Activated effector memory CD4-positive, alpha-beta T cell treated with anti-CD3 and anti-CD28 coated beads, Interleukin-2, amount 50 U/mL, for 16 hours (primary cell): ENCODE measurements at places on chromosomes 4 and X.

DNA sequence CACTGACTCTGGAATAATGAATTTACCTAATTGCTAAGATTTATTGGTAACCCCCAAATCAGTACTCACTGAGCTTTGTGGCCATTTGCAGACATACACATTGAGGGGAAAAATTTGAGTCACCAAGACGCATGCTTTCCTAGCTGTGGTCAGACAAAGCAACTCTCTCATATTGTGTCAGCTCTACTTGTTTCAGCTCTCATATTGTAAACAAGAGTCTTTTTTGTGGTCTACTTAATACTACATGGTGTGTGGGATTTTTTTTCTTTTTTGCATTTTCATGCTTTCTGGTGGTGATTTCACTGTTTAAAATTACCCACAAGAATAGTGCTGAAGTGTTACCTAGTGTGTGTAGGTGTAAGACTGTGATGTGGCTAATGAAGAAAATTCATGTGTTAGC, 428.2 kb upstream of the GALNT7 start:
- no peak for DNase-seq

DNA sequence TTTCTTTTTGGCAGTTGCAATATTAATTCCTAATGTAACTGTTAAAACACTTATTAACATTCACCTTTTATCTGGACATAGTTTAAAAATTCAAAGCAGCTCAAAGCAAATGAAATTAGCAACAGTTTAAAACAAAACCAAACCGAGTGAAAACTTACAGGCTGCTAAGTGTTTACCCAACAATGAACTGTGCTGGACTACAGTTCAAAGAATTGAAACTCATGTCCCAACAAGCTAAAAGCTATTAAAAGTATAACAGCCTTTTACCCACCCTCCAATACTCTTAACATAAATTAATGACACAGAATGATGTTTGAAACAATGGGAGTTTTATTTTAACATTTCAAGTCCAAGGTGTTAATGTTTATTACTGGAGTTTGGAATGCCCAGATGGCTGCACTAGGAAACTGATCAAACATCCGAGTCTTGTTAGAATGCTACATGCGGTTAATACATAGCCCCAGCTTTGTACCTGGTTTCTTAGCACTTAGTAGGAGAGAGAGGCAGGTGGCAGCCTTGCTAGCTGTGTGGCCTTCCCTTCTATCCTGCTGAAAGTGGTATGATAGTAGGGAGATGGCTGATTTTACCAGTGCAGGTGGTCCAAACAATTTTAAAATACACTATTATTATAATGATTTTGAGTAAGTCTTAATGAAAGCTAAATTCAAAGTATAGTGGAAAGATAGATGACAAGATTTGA, 21.1 kb upstream of the FRYL start:
- DNase-seq, result no peak

DNA sequence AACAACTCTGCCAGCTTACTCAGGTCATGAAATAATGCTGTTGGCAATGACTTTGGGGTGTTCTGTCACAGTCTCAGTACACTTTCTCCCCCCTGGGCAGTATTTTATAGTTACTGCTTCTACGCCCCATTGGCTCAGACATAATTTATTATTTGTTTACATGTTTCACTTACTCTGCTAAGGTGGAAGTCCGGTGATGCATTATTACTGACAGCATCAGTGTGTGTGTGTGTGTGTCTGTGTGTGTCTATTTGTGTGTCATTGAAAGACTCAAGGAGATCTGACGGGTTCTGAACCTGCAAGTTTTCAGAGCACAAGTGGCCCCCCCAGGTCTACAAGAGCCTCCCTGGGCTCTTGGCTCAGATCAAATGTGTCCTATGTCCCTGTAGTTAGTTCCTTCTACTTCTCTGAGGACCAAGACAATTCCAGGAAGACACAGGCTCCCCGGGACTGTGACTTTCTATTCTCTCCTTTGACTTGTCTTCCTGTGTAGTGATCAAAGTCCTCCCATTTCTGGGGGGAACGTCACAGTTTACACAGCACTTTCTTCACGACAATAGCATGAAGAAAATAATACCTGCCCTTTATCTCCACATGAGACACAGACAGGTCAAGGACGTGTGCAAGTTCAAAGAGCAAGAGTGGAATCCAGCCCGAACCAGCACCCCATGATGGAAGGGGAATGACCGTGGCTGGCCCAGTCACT, 283.7 kb upstream of the GATB start:
- DNase-seq, result no peak

DNA sequence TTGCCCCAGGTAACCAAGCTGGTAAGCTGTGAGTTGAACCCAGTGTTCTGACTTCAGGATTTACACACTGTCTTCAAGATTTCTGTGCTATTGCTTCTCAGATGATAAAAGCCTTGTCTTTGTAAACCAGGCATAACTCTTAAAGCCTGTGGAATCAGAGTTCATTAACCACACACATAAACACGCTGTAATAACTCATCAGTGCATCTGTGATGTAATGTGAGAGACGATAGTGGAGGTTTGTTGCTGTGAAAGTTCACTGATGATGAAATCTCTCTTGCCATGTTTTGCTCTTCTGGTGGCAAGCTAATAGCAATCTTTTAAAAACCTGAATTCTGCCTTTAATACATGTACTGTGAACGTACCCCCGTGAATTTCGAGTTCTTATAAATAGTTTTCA, 41.5 kb downstream of the CLCN4 start:
- DNase-seq, result no peak

- no peak for DNase-seq
Measured at GRCh38 chrX:153477901-153478300, 7.5 kb upstream of the HAUS7 start.

GRCh38 chrX:138229718-138230117, 481.8 kb downstream of the FGF13 start:
- DNase-seq, result no peak

DNA sequence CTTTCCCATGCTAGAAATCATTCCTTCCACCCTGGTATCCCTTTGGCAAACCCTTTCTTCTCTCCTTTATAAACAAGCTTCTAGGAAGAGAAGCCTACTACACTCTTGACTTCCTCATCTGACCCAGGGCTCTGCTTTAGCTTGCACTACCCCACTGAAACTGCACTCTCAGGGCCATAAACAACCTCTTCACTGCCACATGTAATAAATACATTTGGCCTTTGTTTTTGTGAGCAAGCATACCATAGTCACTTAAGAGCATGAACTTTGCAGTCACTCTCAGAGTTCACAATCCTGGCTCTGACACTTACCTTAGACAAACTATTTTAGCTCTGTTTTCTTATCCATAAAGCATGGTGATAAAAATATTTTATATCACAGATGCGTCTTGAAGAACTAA, 50.7 kb upstream of the USP38 start:
- no peak for DNase-seq

DNA sequence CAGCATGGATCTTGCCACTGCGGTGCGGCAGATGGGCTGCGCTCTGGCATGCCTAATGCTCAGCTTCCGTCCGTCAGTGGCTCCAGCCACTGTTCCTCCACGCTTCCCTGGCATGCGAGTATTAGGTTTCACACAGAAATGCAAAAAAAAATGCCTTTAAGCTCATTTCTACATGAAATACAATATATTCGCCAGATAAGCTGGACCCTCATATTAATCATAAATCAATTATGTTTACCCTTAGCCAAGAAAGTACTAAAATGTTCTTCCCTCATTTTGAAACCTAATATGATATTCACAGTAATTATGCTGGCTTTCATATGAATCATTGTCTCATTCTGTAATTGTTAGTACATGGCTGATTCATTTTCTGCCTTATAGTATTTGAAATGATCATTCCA, 115.5 kb upstream of the FAM241A start:
- no peak for DNase-seq

- no peak for DNase-seq
Measured at GRCh38 chr4:184275766-184276165, 58.1 kb upstream of the ENPP6 start.

DNA sequence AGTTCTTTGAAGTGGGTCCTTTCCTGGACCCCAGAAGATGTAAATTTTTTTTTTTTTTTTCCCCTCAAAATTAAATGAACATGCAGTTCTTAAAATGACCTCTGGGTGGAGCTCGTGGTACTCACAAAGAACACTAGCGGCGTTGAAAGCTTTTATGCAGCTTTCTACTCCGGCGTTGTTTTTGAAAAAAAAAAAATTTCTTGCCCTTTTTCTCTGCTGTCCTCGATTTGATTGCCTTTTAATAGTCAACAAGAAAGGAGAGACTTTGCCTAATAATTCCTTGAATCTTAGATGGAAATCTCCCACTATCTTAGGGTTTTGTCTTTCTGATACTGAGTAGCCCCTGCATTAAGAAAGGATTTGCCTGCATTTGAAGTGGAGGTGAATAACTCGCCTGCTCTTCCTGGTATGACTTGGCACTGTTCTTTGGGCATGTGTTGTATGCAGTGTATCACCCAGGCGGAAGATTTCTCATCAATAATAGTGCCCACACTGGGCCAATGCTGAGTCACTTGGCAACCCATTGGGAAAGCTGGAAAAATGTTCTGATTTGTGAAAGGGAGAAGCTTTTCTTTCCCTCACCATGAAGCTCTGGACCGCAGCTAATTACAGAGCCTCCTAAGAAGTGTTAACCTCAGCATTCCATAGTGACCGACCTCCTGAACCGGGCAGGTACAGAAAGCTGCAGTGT, 104.0 kb downstream of the PHEX start:
- no peak for DNase-seq

GRCh38 chrX:51242212-51242611, 90.4 kb upstream of the NUDT10 start:
- DNase-seq, result no peak

DNA sequence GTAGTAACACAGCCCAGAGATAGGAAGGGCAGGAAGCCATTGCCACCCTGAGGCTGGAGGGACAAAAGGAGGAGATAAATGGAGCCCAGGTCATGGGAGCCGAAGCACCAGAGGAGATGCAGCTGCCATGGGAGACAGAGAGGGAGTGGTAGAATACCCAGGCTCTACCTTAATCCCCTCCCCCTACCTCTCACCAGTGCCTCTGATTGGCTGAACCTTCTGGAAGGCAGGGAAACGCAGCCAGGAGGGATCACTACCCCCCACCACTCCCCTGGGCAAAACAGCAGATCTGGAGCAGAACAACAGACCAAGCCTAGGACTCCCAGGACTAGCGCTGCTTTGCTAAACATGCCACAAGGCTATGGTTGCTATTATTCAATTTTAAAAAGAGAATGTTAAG, 114.2 kb downstream of the ZNF827 start:
- DNase-seq, result no peak

GRCh38 chrX:71637848-71638247, 19.5 kb upstream of the CXCR3 start:
- DNase-seq, result no peak

- DNase-seq, result no peak
Measured at GRCh38 chr4:77911842-77912450, 49.3 kb downstream of the MRPL1 start.

GRCh38 chrX:9643807-9644206, 121.8 kb downstream of the GPR143 start:
- no peak for DNase-seq

- no peak for DNase-seq
Measured at GRCh38 chr4:97577004-97577403, 566.3 kb downstream of the STPG2 start.

- DNase-seq, result no peak
Measured at GRCh38 chr4:22802876-22803275, 110.1 kb downstream of the GBA3 start.

GRCh38 chrX:49876750-49877149, 2.5 kb upstream of the USP27X start:
- DNase-seq, result no peak

- DNase-seq, result no peak
Measured at GRCh38 chr4:5164221-5164912, 113.1 kb downstream of the STK32B start.

DNA sequence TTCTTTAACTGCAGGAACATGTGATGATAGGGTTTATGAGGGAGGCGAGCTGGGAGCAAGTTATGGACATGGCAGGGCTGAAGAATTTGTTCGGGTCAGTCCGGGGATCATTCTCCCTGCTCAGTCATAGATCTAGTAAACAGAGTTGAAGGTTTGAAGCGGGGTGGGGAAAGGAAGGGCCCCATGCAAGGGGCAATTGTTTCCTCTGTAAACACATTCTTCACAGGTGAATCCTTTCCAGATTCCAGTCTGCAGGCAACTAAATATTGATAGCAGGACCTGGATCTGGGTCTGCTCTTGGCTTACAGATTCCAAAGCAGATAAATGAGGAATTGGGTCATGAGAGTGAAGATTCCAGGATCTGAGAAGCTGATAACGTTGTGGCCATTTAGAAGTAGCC, 44.3 kb upstream of the ARHGAP24 start:
- DNase-seq, result no peak

GRCh38 chrX:150450519-150451177, 87.5 kb downstream of the MAMLD1 start:
- DNase-seq, result no peak

- no peak for DNase-seq
Measured at GRCh38 chrX:132638313-132638712, 149.5 kb upstream of the MBNL3 start.

DNA sequence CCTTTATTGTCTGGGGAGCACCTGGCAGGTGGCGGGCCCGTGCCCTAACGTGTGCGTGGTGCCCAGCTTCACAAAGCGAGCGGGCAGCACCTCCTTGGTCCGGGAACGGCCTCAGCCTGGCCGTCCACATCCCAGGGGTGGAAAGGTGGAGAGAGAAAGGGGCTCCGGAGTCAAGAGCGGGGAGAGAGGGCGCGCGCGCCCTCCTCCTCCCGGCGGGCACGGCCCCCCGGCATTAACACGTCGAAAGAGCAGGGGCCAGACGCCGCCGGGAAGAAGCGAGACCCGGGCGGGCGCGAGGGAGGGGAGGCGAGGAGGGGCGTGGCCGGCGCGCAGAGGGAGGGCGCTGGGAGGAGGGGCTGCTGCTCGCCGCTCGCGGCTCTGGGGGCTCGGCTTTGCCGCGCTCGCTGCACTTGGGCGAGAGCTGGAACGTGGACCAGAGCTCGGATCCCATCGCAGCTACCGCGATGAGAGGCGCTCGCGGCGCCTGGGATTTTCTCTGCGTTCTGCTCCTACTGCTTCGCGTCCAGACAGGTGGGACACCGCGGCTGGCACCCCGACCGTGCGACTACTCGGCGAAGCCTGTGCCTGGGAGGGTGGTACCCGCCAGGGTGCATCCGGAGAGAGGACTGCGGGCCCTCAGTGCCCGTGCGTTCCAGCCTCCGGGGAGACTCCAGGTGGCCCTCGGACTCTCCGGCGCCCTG, at the start of gene KIT:
Gene KIT (plus strand): TSS at position 407 of the 701 bp plus-strand sequence. CDS start 58 bp downstream, at position 465.
- DNase-seq, result peak; percentile 64

DNA sequence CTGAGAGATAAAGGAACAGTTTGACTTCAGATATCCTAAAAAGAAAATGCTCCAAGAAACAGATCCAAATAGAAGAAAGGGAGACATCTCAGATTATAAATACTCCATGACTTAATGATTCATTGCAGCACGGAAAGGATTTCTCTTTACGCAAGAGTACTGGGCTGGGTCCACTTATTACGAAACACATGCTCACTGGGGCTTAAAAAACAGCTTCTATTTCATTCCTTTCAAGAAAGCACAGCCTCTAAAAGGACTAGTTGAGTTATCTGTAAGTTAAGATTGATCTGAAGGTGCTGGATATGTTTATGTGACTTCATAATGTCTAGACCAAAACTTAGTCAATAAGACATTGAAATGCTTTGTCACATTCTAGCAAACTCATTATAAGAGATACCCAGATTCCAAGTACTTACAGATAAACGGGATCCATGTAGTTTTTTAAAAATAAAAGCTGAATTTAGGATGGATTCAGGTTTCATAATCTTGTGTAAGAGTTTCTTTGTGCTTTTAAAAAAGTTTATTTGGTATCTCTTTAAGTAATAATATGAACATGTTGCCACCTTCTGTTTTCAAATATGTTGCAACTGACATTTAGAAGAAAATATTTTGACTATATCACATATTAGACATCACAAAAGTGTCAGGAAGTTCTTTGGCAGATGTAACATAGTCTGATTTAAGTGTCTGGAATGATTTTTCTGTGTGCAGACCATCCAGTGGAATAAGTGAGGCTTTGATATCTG, 109.5 kb upstream of the MYOZ2 start:
- no peak for DNase-seq
